Left lung (tissue), 14 donors: ENCODE measurements at places on chromosomes 1 and 21. TPM values are rescaled to one million over a fixed set of nuclear protein-coding genes. Genes with fewer than 3 reads are reported as not detected.

PMF1 gene
- 77.8 TPM for polyA plus RNA-seq

DNA sequence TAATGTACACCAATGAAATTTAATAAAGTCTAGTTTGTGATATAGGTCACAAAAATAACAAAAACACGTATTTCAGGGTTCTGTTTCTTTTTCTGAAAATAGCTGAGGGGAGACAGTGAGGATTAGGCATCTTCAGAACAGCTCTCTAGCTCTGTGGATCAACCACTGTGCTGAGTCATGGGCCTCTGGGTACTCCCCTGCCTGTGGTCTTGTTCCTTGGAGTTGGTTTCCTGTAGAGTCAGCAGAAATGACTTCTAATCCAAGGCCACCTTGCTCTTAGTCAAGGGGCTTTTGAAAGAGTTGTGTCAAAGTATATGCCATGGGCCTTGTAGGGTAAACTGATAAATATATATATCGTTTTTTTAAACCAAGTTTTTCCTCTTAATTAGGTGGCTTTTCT is 141.8 kb upstream of the ZRANB2 start:
- DNase-seq: no peak

DNA sequence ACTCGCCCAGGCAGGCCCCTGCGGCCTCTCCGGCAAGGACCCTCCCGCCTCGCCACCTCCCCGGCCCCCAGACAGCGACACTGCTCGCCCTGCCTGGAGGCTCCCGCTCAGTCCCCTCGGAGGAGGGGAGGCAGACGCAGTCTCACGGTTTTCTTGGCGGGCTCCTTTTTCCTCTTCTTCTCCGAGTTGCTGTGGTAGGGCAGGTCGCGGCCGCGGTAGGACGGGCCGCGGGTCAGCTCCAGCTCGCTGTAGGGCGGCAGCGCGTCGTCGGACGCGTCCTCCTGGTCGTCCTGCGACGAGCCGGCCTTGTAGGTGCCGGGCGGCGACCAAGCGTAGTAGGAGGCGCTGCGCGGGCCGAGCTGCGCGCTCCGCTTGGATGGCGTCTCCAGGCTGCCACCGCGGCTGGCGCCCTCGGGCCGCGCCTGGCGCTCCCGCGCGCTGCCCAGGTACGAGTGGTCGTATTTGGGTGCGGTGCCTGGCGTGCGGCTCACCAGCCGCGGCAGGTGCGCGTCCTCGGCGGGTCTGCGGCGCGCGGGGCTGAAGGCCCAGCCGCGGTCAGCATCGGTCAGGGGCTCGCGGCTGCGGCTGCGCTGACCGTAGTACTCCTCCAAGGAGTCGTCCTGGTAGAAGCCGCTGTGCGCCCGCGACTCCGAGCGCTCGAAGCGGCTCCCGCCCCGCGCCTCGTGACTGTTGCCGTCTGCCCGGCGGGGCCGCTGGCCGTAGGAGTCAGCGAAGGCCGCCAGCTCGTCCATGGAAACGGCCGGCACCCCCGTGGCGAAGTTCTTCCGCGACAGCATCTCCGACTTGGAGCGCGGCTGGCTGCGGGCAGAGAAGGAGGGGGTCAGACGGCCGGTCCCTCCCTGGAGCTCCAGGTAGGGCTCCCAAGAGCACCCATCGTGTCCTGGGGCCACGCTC is 44.8 kb upstream of the TADA1 start:
- peak; percentile 14 for DNase-seq

TRIM17 gene
- 2.9 TPM for polyA plus RNA-seq

DNA sequence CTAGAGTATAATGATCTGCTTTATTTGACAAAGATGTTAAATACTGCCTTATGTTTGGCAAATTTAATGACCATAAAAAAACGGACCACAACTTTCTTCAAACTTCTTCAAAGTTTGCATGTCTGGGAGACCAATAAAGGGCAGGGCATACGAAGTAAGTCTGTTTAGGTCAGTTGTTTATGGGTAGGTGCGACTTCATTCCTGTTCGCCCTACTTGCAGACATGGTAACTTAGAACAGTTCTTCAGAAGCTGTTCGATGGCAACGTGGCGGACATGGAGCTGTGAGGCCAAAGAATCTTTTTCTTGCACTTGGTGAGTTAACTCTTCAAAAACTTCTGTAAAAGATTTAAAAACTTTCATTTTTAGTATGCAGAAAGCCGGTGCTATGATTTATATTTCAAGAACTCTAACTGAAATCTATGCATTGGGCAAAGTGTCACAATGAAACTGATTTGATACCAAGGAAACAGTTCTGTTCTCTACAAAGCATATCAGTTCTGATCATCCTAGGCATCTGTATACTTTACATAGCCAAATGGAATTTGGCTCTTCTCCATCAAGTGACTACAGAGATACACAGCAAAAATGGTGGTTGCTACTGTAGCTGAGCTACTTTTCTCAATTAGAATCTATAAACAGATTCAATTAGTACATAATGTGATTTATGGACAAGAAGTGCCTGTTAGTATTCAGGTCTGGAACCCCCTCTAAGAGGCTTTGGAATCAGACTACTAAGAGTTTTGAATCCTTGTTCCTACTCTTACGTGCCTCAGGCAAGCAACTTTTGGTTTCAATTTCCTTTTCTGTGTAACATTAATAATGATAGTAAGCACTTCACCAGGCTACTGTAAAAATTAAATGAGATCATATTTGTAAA is 25.7 kb downstream of the C21orf91 start:
- DNase-seq: no peak

LINGO4 gene
- polyA plus RNA-seq: 0.07 TPM

GRCh38 chr1:56068908-56069307 is 510.5 kb downstream of the PLPP3 start:
- no peak for DNase-seq

IKBKE gene
- 8.5 TPM for polyA plus RNA-seq

- DNase-seq: no peak
Measured at GRCh38 chr1:164644268-164644667, 85.3 kb downstream of the PBX1 start.

- DNase-seq: no peak
Measured at GRCh38 chr1:30012455-30013440, 710.6 kb downstream of the MATN1 start.

DNA sequence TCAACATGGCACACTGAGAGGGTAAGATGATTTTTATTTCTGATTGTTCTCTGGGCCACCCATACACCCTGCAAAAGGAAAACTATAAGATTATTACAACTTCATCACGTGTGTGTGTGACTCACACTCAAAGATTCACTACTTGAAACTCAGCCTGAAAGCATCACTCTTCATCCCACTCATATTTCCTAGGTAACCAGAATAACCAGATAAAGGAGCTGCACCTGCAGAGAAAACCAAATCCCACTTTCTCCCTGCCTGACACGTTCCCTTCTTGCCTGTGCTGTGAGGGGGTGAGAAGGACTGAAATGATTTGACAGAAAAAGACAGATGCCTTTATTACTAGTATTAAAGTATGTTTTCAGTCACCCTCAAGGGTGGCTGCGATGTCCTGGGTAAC is 131.6 kb downstream of the TGFBR3 start:
- no peak for DNase-seq

DNA sequence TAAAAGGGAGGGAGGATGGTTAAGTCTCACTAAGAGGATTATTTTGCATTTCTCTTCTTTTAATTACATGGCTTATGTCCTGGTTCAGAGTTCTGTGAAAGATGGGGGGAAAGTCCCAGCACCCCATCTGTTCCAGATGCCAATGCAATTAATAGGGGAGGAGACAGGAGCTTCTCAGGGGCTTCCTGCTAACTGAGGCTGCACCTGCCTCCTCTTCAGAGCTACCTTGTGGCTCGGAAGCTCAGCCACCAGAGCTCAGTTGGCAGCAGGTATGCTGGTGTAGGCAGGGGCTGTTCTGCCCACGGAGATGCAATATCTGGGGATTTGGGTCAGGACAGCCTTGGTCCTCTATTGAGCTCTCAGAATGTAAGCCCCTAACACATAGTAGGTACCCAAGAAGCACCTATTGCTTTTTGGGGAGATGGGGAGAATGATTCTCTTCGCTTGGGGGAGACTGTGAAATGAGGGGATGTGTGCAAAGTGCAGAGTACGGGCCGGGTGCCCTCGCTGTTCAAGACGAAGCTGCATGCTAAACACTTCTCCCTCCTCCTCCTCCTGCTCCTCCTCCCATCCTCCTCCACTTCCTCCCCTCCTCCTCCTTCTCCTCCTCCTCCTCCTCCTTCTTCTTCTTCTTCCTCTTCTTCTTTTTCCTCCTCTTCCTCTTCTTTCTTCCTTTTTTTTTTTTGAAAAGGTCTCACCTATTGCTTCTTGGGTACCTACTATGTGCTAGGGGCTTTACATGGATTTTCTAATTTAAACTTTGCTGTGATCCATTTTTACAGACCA is 279.0 kb downstream of the PTPRU start:
- no peak for DNase-seq

FAM78B gene
- polyA plus RNA-seq: 0.89 TPM

DNA sequence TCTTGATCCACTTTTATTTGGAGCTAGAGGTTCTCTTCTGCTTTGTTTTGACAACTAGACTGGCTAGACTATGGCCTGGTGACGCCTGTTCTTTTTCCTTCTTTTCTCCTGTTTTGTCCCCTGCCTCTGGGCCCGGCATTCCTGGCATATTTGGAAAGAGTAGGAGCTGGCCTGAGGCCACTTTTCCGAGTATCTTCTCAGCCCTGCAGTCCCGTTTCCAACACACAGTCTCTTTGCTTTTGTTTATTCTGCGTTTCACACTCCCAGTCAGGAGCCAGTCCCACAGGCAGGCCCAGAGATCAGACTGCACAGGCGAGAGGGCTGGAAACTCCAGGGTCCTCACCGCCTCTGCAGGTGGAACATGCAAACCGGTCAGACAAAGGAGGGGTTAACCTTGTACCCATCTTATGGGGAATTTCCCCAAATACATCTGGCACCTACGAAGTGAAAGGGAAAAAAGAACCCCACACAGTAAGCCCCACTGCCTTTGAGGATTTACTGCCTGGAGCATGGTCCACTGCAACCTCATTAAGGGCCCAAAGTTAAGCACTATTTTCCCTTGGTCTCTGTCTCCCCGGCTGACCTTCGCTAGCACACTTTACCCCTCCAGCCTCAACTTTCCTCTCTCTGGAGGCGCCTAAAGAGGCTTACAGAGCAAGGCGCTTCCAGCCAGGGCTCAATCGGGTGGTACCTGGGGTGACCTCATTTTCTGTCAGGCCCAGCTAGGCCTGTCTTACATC is 141.1 kb downstream of the TOMM20 start:
- DNase-seq: peak; percentile 78

GRCh38 chr1:228058172-228058948 is 24.1 kb upstream of the ARF1 start:
- no peak for DNase-seq

MYOG gene
- polyA plus RNA-seq: not detected

- peak; percentile 98 for DNase-seq
Measured at GRCh38 chr1:248858891-248859889, at the start of gene ZNF692. TSS of gene ZNF692 (minus strand) at chr1:248859085. CDS start at chr1:248858309, 776 bp downstream.

- DNase-seq: no peak
Measured at GRCh38 chr1:172135076-172135672, 285.3 kb upstream of the C1orf105 start.

- DNase-seq: peak; percentile 74
Measured at GRCh38 chr21:43775795-43776430, at the start of gene CSTB. TSS of gene CSTB (minus strand) at chr21:43776308. CDS start at chr21:43776269, 39 bp downstream.

GRCh38 chr1:6345009-6345408 is 48.6 kb downstream of the ACOT7 start:
- no peak for DNase-seq

DNA sequence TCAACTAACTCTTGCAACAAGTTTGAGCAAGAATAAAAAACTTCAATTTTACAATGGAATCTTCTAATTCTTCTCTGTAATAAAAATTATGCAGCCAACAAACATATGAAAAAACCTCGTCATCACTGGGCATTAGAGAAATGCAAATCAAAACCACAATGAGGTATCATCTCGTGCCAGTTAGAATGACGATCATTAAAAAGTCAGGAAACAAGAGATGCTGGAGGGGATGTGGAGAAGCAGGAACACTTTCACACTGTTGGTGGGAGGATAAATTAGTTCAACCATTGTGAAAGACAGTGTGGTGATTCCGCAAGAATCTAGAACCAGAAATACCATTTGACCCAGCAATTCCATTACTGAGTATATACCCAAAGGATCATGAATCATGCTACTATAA is 327.5 kb upstream of the LYPLAL1 start:
- no peak for DNase-seq

- DNase-seq: no peak
Measured at GRCh38 chr1:218718206-218718605, 373.1 kb downstream of the TGFB2 start.

DNA sequence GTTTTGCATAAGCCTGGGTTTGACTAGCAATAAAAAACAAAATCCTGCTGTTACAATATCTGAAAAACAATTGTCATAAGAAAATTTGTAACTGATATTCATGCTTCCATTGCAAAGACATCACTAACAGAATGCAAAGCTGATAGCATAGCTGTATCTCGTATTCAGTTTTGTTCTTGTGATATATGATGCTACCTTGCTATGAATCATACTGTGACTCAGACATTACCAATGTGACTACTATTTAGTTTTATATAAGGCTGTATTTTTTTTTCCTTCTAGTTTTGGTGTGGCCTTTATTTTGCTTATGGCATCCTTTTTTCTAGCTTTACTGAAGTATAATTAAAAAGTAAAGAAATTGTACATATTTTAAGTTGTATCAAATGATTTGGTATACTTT is 1381.8 kb downstream of the MRPL39 start:
- no peak for DNase-seq

DNA sequence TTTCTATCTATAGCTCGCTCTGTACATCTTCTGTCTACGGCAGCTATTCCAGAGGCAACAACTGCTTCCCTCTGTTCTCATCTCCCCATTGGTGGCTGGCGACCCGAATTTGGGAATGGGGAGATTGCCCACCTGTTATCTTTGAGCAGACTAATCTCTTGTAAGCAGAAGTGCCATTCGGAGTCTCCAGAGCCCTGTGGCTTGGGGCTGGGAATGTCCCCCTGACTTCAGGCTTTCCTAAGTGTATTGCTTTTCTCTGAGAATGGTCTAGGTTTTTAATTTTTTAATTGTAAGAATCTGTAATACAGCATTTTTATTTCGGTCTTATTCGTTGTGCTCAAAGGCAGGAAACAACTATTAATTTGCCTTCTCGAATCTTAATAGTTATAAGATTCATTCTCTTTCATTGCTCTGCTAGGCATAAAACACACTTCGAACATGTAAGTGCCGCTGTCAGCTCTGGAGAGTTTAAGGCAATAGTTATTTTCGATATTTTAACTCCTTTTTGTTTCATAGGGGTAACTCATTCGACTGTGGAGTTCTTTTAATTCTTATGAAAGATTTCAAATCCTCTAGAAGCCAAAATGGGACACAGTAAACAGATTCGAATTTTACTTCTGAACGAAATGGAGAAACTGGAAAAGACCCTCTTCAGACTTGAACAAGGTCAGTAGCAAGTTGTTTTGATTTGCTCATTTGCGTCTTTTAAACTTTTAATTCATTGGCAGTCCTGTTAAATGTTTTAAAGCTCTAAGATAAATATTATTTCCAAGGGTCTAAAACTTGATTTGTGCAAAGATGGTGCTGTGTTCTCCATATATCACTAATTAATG is 514 bp downstream of the AGL start:
- no peak for DNase-seq

AK5 gene
- 1.1 TPM for polyA plus RNA-seq

GRCh38 chr1:230074270-230074669 is 7.2 kb downstream of the GALNT2 start:
- no peak for DNase-seq

NLRP3 gene
- polyA plus RNA-seq: 1.1 TPM

GRCh38 chr1:48462716-48463302 is 9.2 kb downstream of the SPATA6 start:
- no peak for DNase-seq

GRCh38 chr1:205204552-205204951 is 7.0 kb downstream of the DSTYK start:
- no peak for DNase-seq

- DNase-seq: no peak
Measured at GRCh38 chr1:53431805-53432565, 27.2 kb upstream of the DMRTB1 start.

GRCh38 chr1:20361401-20361800 is 70.7 kb downstream of the VWA5B1 start:
- DNase-seq: no peak

CD2 gene
- 0.20 TPM for polyA plus RNA-seq

ANKRD35 gene
- 4.2 TPM for polyA plus RNA-seq
